ENCODE measurements at places on chromosomes 7 and 10.

GRCh38 chr10:63438506-63439498, 27.0 kb downstream of the JMJD1C start:
- no peak for DNase-seq

DNA sequence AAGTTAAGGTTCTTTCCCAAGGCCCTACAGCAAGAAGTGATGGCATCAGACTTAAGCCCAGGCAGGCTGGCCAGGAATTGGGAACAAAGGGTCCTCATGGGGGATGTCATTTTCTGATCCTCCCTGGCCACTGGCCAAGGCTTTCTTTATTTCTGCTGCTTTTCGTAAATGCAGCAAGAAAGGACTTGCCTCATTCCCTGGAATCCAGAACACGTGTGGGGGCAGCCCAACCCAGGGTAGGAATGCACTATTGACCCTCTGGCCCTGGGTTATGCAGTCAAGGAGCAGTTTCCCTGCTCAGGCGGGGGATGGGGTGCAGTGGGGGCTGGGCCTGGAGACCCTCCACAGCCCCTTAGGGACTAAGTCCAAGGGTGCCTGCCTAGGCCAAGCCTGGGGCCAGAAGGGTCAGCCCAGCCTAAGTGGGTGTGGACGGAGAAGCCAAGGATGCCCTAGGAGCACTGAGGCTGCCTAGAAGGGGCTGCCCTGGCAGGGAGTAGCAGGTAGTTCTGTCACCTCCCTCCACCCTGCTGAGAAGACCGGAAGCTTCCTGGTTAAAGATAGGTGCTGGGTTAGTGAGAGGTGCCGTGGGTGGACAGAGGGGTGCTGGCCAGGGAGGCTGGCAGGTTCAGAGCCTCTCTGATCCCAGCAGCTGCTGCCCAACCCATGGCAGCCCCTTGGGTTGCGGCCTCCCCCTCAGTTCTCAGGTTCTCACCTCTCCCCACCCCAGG, 179.2 kb downstream of the SH3PXD2A start:
- DNase-seq: no peak

GRCh38 chr7:115975766-115976165, 54.8 kb downstream of the TFEC start:
- DNase-seq: no peak

- no peak for DNase-seq
These were observed 200.2 kb downstream of the ELMO1 start for GRCh38 chr7:37248396-37248861.

DNA sequence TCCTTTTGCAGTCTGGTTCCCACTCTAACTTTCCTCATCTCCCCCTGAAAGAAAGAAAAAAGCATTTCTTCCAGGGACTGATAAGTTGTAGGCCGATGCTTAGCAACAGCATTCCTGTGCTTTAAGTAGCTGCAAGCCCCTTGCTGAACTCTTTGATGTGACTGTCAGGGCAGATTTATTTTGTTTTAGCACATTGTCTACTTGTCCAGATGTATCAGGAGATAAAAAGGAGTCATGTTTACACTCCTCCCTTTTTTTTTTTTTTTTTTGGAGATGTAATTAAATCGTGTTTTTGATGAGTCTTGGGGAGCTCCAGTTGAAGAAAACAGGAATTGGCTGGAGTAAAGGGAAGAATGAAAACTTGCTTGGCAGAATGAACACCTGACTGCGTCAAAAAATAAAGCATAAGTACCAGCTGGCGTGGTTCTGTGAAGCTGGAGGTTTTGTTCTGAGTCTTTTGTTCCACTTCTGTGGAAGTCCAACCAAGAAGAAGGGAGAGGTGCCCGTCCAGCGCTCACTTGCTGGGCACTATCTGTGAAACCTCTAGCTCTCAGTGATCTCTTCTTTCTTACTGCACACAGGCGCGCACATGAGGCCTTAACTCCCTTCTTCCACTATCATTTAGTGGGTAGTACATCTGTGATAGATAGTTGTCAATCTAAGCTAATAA, 871.7 kb downstream of the LRMDA start:
- DNase-seq: no peak

GRCh38 chr10:120946497-120946896, 95.3 kb downstream of the WDR11 start:
- no peak for DNase-seq

DNA sequence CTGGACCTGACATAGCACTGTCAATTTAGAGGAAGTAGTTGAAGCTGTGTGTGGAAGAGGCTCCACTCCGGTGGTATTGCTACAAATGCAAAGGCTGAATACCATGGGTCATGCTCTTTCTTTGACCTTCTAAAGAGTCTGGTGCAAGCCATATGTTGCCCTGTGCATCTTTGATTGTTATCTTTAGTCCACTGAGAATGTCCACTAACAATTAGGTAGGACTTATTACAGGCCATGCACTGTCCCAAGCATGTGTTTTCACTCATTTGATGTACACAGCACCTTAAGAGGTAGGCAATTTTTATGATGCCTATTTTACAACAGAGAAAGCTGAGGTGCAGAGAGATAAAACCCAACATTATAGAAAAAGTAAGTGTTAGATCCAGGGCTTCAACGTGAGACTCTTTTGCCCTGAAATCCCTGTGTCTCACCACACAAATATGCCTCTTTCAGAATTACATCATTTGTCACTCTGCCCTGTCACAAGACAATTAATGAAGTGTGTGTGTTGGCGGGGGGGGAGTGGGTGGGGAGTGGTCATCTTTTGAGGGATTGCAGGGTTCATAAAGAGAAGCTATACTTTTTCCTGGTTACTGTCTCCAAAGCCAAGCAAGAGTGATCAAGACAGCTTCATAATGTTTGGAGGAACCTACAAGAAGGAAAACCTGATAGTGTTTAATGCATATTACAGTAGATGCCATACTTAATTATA, 637.6 kb upstream of the IGFBP3 start:
- no peak for DNase-seq

GRCh38 chr7:126656165-126656564, 596.6 kb downstream of the GRM8 start:
- no peak for DNase-seq

GRCh38 chr10:102545997-102546396, 42.2 kb downstream of the SUFU start:
- DNase-seq: no peak

- peak; percentile 39 for DNase-seq
These were observed 91.1 kb downstream of the CH25H start for GRCh38 chr10:89115876-89116627.

GRCh38 chr10:93177511-93177910, 103.8 kb downstream of the CYP26A1 start:
- no peak for DNase-seq

GRCh38 chr10:123187781-123188180, 33.6 kb downstream of the BUB3 start:
- DNase-seq: no peak

- DNase-seq: peak; percentile 29
These were observed 34.4 kb upstream of the ARMS2 start for GRCh38 chr10:122419876-122420623.

Data from AG08396 (cell line).